ENCODE measurements at places on chromosomes 4 and X.
A peak's percentile ranks its signal among the peaks of the same experiment; 100 is the strongest.

- DNase-seq: peak; percentile 58
These were observed 25.1 kb downstream of the XIAP start for GRCh38 chrX:123884809-123885408.

DNA sequence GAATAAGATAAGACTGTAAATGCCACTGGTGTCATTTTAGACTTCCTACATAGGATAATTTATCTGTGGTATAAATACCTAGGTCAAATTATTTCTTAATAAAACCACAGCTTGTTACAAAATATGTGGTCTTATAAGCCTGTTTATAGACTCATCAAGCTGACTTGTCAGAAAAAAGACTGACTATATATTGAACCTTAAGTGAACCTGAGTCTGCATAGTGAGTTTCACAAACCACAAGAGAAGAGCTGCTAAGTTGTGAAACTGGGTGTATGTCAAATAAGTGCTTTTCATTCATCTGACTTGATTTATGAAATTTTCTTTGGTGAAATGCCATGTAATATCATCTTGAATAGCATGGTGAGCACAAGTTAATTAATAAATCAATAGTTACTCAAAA lies 48.4 kb upstream of the TMPRSS11A start:
- DNase-seq: no peak

- no peak for DNase-seq
These were observed 31.4 kb upstream of the MBNL3 start for GRCh38 chrX:132520213-132520612.

DNA sequence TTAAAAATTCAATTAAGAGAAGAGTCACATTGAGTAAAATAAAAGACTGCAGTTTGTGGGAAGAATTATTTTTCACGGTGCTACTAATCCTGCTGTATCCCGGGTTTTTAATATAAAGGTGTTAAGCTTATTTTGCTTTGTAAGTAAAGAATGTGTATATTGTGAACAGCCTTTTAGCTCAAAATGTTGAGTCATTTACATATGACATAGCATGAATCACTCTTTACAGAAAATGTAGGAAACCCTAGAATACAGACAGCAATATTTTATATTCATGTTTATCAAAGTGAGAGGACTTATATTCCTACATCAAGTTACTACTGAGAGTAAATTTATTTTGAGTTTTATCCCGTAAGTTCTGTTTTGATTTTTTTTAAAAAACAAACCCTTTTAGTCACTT lies 39.7 kb downstream of the IRS4 start:
- DNase-seq: no peak

DNA sequence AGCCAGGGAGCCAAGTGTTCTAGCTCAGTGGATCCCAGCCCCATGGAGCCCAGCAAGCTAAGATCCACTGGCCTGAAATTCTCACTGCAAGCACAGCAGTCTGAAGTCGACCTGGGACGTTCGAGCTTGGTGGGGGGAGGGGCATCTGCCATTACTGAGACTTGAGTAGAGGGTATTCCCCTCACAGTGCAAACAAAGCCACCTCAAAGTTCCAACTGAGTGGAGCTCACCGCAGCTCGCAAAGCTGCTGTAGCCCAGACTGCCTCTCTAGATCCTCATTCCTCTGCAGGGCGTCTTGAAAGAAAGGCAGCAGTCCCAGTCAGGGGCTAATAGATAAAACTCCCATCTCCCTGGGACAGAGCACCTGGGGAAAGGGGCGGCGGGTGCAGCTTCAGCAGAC lies 226.3 kb downstream of the ZIC3 start:
- DNase-seq: no peak

DNA sequence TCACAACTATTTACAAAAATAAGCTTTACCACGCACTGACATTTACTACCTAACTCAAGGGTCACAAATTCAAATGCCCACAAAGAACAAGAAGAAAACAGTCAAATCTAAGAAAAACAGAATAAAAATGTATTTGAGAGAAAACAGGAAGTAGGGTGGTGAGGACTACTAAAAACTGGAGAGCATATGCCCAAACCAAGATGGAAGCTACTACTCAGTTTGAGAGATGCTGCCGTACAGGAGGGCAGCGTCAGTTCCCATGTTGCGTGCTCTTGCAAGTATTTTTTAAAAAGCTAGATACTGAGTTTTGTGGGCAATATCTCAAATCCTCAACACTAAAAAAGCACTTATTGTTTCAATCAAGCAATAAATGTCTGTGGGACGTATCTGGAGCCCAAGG lies 16.2 kb downstream of the HNRNPD start:
- DNase-seq: no peak

DNA sequence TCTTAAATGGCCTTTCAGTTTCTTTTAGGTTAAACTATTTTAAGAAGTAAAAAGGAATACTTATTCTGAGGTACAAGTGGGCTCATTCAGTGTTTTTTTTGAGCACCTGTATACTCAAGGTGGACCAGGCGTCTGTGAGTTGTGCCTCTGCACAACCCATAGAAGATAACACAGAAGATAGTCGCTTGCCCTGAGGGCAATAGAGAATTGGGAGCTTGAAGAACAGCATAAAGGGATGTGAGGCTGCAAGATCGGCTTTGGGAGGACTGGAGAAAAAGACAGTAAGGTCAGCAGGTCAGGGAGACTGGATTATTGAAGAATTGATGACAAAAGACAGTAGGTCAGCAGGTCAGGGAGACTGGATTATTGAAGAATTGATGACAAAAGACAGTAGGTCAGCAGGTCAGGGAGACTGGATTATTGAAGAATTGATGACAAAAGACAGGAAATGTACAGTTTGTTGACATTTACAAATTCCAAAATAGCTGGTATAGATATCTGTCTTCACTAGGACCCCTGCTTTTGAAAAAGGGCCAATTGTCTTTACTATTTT lies 3.1 kb downstream of the CPE start:
- no peak for DNase-seq

DNA sequence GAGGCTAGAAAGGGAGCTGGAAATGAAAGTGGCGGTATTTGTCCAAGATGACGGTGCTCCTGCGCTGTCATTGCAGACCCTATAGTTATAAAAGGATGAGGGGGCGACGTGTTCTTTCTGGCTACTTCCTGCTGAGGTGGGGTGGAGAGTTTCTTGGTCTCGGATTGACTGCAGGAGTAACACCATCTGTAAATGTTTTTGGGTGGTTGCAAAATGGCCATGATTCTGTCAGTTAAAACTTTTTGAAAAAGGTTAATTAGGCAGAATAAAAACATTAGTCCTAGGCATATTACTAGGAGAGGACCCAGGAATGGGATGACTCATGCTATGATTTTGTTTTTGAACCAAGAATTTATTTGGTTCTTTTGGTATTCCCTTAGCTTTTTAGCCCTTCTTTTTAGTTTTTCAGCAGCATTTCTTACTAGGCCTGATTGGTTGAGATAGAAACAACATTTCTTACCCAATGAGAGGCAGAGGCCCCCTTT lies 53.1 kb downstream of the USP11 start:
- no peak for DNase-seq

GRCh38 chr4:55765070-55765469 lies 54.5 kb upstream of the EXOC1L start:
- no peak for DNase-seq

GRCh38 chr4:101279377-101279871 lies 67.9 kb downstream of the PPP3CA start:
- no peak for DNase-seq

DNA sequence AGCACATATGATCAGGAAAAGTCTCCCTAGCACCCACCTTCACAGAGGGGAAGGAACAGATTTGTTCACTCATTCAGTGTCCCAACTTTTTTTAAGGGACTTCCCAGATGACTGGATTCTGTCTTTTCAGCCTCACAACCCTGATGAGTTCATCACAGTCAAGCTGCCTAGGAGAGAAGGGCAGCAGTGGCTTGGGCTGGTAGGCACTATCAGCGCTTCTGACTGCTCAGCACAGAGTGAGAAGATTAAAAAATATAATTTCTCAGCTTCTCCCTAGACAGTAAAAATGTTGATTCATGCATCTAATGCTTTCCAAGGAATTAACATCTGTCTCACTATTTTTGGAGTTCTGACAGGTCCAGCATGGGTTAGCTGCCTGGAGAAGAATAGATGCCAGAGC lies 328.2 kb downstream of the DTHD1 start:
- DNase-seq: no peak

GRCh38 chr4:32991663-32992062 lies 2271.5 kb downstream of the PCDH7 start:
- no peak for DNase-seq

GRCh38 chr4:124061413-124061812 lies 651.1 kb downstream of the ANKRD50 start:
- DNase-seq: no peak

- DNase-seq: no peak
These were observed 345.7 kb upstream of the NR3C2 start for GRCh38 chr4:148787831-148788477.

- peak; percentile 94 for DNase-seq
These were observed 5.1 kb upstream of the PLCXD1 start for GRCh38 chrX:275967-276580.

- DNase-seq: peak; percentile 1
These were observed 290.7 kb upstream of the FAM241A start for GRCh38 chr4:111854494-111855087.

- peak; percentile 63 for DNase-seq
These were observed 114.4 kb downstream of the GLRA3 start for GRCh38 chr4:174714393-174715211.

DNA sequence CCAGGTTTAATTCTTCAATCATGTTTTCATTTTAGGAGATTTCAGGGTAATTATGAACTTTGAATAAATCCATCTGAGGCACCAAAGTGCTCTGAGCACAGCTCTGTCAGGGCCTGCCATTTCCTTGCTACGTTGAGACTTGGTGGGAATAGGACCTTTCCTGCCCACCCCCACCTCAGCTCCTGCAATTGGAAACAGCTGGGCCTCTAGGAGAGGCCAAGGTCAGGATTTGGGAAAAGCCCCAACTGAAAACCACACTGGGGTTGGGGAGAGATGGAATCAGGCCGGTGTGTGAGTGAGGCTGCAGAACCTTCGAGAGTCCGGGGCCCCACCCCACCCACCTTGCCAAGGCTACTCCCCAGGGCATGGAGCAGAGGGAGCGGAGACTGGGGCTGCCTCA lies 212.7 kb upstream of the BCOR start:
- DNase-seq: no peak

- DNase-seq: no peak
These were observed 36.8 kb upstream of the ARSD start for GRCh38 chrX:2965965-2966364.

DNA sequence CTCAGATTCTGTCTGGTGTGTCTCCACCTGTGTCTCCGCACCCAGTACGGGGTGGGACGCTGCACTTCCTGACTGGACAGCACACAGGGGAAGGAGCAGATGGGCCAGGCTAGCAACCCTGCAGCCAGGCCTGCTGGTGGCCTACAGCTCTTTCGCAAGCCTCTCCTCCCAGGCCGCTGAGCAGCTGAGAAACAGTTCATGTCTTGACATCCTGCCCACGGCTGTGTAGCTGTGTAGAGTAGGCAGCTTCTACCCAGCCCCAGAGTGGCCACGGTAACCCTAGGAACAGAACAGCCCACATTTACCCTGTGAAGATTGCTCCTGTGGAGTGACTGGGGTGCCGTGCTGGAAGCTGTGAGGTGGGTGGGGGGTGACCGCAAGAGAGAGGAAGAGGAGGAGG lies 38.9 kb downstream of the CCNQ start:
- no peak for DNase-seq

DNA sequence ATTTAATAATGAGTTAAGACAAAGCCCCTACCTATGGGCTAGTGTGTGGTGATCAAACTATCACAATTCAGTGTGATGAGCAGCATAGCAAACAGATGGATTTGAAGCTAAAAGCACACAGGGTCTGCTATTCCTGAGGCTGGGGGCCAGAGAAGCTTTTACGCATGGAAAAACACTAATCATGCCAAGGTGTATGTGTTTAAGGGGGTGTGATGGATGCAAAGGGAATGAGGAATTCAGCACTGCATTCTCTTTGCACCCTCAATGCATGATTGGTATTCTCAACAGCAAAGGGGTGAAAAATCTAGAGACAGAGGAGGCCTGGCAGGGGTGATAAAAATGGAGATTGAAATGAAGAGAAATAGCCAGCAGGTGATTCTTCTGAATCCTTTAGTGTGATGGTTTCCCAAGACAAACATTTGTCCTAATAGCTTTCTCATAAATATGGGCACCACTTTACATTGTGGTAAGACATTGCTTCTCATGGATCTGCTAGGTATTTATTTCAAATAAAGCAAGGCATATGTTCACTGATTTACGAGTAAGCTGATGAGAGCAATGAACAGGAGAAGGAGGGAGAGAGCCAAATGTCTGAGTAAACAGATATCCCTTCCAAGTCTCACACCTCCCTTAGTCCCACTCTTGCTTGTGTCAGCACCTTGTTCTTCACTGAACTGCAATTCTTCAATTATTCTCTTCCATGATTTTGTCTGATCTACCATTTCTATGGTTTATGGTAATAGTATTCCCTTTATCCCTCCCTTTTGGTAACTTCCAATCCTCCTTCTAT lies 15.7 kb downstream of the C1QTNF7 start:
- DNase-seq: no peak

DNA sequence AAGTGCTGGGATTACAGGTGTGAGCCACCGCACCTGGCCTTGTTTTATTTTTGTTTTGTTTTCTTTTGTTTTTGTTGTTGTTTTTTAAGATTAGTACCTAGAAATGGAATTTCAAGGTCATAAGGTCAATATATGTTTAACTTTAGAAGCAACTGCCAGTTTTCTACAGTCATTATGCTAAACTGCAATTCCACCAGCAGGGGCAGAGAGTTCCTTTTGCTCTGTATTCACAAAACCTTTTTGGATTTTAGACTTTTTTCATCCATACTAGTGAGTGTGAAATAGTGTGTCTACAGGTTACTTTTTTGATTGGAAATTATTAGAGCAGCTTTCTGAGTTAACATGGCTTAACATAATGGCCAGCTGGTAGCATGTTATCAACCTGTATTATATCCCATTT lies 580.6 kb downstream of the TRIML1 start:
- DNase-seq: no peak

DNA sequence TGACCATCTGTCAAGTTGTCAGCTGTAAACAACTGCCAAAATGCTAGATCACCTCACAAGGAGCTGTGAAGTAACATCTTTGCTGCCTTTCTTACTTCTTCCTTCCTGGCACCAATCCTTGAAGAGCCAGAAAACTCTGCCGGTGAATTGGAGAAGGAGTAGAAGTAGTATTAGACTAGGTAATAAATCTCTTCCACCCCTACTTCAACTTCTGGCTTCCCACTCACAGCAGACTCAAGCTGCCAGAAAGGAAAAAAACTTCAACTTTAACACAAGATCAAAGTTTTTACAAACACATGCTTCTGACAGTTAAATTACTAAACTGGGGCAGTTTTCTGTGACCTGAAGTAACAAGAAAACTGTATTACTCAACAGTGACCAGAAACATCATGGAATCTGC lies 164.7 kb upstream of the SLC7A11 start:
- DNase-seq: no peak

DNA sequence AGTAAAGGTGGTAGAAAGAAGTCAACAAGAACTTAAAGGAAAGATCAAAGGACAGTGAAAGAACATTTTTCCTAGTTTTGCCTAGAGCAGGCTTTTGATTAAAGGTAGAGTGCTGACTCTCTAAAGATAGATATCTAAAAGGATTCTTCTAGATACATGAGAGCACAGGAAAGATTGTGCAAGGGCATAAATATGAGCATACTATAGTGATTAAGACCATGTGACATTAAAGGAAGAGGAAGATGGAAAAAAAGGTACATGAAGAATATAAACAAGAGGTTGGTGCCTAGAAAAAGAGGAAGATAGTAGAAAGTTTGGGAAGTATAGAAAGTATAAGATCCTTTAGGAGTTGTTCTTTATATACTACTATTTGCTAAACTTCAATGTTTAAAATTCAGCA lies 26.1 kb upstream of the TET2 start:
- DNase-seq: no peak

GRCh38 chrX:13933352-13933751 lies 96.3 kb downstream of the GEMIN8 start:
- DNase-seq: no peak
